OCI-M1 (cell line): ENCODE measurements at places on chromosomes 2 and 18.

DNA sequence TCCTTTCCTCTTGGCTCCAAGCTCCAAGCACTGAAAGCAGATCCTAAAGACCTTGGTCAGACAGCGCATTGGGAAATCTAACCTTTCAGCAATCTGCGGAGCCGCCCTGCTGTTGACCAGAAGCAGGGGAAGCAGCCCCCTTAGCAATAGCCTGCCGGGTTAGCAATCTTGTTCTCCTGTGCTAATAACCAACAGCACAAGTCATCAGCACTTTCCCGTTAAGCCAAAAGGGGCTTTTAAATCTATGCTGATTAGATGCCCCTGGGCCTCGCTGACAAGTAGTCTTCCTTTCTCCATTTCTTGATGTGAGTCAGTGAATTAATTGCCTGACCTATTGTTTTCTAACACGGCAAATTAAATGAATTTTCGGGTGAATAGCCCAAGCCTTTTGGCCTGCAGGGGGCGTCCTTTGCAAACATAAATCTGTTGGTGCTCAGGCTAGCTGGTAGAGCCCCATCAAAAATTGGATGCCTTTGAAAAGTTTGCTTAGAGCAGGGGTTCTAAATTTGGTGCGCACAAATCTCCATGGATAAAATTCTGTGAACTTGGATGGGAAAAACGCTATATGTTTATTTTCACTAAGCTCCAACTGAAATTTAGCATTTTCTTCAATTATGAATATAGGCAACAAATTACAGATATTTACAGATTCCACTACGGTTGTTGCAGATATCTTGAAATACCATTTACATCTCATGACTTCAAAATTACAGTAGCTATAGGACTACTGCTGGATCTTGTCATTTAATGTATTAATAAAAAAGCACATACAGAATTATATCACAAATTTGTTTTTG lies 24.6 kb downstream of the MAIP1 start:
- peak; percentile 88 for DNase-seq

DNA sequence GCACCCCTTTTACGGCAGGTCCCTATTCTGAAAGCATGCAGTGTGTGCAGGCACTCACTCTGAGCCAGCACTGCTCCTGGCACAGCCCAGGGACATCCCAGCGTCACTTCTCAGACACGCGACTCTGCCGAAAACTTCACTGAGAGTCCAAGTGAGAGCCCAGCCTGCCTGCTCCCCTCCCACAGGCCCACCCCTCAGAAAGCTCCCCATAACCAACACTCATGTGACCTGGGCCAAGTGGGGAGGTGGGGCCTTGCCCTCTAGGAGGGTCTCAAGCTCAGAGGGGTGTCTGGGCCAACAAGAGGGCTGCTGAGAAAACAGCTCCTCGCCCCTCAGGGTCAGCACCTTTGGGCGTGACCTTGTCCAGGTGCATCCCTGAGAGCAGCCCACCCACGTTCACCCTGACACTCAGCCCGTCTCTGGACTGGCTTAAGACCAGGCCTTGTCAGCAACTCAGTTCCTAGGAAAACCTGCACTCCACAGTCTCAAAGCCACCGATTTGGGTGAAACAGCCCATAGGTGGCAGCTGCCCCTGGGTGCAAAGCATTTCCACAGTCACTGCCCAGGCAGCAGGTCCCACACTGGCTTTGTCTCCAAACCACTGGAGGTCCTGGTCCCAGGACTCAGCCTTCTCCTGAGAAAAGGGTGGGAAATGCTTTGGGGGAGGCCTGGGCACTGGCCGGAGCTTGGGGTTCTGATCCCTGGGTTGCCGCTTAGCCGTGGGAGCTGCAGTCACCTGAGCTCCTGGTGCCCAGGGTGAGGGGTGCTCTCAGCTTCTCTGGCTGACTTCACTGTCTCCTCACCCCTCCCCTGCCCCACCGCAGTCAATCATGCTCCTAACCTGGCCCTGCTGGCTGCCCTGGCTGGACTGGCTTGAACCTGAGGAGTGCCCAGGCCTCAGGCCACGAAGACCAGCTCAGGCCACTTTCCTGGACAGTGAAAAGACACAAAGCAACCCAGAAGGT lies 209.6 kb downstream of the HDAC4 start:
- no peak for DNase-seq

DNA sequence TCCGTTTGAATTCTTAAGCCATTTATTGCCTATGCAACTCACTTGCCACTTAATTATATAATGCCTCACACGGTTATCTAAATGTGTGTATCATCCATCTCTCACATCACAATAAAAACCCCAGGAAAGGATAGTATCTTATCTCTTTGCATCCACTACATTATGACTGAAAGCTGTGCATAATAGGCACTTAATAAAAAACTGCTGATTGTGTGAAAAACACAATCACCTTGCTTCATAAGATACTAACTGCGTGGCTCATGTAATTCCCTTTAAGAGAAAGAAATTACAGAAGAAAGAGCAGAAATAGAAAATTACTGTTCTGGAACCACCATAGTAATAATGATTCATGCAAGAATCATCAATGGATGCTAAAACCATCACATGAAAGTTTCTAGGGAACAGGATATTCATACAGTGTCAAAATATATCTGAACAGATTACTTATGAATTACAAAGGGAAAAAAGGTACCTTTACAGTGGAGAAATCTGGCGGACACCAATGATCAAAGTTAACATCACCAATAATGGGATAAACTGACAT lies 29.3 kb downstream of the CUL3 start:
- no peak for DNase-seq

- no peak for DNase-seq
These were observed 545.0 kb downstream of the SOX11 start for GRCh38 chr2:6237039-6237660.

- peak; percentile 58 for DNase-seq
These were observed 137.3 kb upstream of the NFATC1 start for GRCh38 chr18:79258447-79258846.

GRCh38 chr2:27408601-27409320 lies 630 bp downstream of the PPM1G start:
- peak; percentile 55 for DNase-seq

GRCh38 chr18:46054956-46055837 lies 16.9 kb downstream of the PSTPIP2 start:
- DNase-seq: no peak

DNA sequence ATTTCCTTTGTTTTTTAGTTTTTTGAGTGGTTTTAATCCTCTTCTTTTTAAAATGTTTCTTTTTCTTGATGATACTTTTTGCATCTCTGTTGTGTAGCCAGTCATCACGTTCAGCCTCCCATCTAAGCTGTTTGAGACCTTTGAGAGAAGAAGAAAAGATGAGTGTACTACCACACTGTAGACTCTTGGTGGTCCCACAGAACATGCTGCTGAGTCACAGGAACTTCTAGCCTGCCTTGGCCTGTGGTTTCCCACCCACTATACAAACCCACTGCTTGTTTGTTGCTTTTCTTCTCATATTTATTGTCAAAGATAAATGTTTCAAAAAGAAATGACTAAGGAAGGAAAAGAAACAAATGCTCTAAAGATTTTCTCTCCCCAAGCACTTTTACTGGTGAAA lies 5.5 kb downstream of the CEBPZOS start:
- DNase-seq: peak; percentile 24

DNA sequence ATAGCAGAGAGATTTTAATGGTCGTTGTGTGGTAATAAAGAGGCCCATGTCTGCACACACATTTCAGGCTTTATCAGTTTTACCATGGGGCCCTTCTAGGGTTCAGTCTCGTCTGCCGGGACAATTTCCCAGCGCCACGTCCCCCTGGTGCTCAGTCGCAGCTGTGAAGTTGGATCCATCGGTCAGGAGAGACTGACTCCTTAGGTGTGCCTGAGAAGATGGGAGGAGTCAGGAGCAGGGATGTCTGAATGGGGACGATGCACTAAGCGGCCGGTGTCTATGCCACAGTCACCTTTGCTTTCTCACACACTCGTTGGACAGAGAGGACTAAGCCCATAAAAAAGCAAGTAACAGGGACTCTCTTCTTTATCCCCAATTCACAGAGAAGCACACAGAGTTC lies 71.4 kb downstream of the TWIST2 start:
- no peak for DNase-seq

DNA sequence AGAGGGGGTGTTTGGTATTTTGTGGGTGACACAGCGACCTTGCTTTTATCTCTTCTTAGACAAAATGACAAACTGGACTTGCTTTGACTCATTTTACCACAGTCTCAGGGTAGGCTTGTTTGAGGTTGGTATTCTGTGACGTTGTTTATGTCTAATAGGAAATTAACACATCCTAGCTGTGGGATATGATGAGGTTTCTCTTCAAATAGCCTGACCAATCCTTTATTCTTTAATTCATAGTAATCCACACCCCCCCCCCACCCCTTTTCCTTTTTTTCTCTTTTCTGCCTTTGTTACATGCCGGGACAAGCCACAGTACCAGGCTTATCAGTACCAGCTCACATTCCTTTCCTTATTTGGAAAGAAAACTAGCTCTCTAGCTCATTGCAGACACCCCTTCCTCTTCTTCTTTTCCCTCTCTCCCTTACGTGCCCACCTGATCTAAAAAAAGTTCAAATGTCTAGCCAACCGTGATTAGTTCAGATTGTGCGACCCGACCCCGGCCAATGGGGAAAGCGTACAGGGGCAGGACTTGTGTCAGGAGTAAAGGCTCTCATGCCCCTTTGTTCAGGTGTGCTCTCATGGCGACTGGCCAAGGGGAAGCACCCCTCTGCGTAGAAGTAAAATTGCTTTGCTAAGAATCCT lies 52.2 kb upstream of the PTPRM start:
- DNase-seq: no peak

DNA sequence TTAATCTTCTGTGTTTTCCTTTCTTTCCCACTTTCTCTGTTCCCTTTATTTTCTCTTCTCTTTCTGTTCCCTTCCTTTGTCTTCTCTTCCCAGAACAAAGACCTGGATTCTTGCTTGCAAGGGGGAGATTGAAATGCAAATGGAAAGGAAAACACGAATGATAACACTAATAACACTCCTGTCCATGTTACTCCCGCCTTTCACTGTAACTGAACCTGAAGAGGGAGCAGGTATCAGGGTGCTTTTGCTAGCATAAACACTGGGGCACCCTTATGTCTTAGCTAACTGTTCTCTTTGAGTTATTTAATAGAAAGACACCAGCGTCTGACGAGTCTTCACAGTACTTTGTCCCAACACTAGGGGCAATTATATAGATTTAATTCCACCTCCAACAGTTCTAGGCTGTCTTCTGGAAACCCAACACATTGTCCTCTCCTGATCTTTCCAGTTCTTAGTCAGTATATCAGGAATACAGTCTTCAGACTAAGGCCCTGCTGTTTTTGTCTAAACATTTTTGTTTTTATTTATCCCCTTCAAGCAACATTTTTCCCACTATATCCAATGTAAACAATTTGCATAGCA lies 99.2 kb downstream of the PTPRM start:
- no peak for DNase-seq

DNA sequence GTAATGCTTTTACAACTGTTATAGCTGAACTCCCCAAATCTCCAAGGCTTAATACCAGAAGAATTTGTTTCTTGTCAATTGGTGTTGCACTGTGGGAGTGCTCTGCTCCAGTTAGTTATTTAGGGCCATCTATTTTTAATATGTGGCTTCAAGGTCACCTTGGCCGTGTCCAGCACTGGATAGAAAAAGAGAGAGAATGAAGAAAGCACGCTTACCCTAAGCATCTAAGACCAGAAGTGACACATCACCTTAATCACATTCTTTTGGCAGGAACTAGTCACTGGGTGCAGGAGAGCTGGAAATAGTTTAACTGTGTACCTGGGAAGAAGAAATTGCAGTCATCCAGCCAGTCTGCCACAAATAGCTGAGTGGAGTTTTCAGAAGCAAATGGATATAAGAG lies 78.8 kb downstream of the VWC2L start:
- no peak for DNase-seq

- peak; percentile 49 for DNase-seq
These were observed 96.6 kb upstream of the TWSG1 start for GRCh38 chr18:9237981-9238380.

DNA sequence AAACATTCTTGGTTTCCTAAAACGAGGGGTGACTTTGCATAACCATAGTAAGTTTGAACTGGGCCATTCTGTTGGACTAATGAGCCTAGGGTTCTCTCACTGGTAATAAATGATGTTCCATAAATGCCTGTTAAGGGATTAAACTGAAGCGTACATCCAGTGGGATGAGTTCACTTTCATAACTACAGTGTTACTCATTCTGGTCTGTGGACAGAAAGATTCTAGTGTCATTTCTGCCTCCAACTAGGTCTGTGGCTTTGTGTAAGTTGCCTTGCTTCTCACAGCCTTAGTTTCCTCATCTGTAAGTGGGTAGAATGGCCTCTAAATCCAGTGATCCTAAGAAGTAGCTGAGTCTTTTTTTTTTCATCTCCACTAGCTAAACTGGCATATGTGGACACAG lies 1860.6 kb upstream of the PIK3C3 start:
- no peak for DNase-seq

DNA sequence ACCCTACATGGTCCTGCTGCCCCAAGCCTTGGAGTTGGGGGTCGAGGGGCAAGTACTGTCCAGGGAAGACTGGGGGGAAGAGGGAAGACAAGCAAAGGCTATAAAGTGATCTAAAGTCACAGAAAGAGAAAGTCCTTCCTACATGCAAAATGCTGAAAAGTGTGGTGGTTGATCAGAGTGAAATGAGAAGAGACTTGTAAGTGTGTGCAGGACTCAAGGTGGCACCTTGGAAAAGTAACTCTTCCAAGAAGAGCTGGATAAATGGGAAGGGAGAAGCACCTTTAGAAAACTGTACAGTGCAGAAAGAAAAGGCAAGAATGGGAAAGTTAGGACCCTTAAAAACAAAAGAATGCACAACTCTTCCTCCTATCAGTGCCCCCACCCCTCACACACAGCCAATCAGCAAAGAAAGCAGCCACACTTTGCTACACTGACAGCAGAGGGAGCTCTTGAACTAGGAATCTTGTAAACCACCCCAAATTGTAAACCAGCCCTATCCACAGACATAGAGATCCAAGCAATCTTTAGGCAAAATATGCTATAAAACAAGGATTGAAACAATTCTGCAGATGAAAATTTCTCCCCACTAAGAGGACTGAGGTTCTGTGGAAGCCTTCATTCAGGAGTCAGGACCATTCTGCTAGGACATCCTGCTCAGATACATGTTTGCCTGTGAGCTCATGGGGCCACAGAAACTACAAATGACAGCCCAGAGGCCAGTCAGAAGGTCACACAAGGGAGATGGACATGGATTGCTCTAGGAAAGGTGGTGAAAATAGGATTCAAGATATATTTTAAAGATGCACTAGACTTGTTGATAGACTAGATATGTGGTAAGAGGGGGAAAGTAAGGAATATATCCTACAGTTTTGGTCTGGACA lies 146.4 kb downstream of the FTCDNL1 start:
- peak; percentile 78 for DNase-seq

DNA sequence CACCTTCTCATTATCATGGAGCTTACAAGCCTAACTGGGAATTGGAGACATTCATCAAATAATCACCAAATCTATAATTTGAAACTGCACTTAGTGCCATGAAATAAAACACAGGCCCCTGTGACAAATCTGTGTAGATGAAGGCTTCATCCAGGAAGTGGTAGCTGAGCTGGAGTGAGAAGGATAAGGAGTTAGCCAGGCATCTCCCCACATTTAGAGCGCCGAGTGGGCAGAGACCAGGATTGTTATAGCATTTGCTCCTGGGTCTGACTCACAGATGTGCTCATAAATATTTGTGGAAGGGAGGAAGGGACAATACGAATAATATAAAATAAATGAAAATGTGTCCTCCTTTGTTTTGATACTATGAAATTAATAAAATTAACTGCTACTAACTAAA lies 2.5 kb upstream of the MAT2A start:
- DNase-seq: no peak

- DNase-seq: no peak
These were observed 70.2 kb downstream of the MBD2 start for GRCh38 chr18:54154231-54154630.

- no peak for DNase-seq
These were observed 1556.6 kb downstream of the DPP10 start for GRCh38 chr2:115999039-115999438.

- DNase-seq: no peak
These were observed 43.9 kb downstream of the TBC1D8 start for GRCh38 chr2:101107241-101107640.
